ENCODE measurements at places on chromosomes 1 and 21.

- no peak for DNase-seq
Observed at GRCh38 chr1:201185123-201185453, 5.5 kb upstream of the IGFN1 start.

DNA sequence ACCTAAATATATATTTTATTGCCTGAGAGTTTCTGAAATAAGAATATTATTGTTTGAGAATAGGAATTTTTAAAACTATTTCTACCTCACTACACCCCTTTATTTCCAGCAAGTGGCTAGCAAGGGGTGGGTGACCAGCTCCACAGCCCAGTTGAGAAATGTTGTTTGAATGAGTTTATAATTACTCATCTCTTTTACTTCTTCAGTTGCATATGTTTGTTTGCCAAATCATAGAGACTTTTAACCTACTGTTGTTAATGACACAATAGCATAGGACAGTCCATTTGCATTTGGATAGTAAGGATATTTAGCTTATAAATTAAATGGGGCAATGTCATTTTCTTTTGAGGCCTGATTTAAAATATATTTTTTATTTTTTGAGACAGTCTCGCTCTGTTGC, 127.8 kb downstream of the NRDC start:
- DNase-seq = no peak

DNA sequence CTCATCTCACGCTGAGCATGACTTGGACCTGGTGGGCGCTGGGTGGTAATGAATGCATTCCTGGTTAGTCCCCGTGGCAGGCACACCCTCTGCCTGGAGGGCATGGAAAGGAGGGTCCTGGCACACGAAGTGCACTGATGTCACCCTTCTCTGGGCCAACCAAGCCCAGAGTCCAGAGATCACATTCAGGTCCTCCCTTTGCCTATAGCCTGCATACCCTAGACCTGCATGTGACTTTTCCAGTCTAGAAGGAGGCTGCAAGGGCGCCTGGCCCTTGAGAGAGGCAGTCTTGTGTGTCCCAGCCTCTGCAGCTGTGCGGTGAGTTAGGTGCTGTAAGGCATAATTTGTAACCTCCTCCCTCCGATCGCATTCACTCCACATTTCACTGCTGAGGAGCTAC, 22.1 kb downstream of the PADI2 start:
- no peak for DNase-seq

GRCh38 chr21:21000591-21001175, 2.5 kb downstream of the NCAM2 start:
- DNase-seq = no peak

Data from stimulated activated CD4-positive, alpha-beta T cell treated with anti-CD3 and anti-CD28 coated beads, Interleukin-15, amount 100 ng/mL, for 1 hour (primary cell).